Stimulated activated CD4-positive, alpha-beta T cell treated with anti-CD3 and anti-CD28 coated beads, Interleukin-15, amount 100 ng/mL, for 1 hour (primary cell): ENCODE measurements at places on chromosomes 2 and 18.

DNA sequence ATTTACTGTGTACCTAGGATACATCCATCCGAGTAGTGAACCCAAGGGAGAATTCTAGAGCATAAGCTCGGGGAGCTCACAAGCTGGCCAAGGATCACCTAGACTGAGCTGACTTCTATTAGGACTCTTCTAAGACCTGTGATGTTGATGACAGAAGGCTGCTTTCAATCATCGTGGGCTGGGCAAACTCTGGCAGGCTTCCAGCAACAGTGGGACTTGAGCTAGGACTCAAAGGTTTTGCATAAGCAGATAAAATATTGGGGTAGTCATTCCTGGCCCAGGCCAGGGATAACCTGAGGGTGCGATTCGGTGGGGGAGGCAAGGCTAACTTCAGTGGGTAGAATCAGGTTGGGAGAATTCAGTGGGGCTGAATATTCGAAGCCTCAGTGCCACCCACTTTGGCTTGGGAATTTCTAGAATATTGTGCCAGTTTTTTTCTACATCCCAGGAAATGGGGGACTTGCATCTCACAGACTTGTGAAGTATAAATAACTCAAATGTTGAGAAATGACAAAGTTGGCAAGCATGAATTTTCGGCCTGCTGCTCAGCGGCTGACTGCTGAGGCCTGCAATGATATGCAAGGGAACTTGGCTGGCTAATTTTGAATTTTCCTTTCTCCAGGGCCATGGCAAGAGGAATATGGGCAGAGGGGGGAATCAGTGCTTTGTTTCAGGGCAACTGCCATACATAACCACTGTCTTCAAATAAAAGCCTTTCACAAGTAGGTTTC, 274.3 kb downstream of the PRKCE start:
- DNase-seq: no peak

DNA sequence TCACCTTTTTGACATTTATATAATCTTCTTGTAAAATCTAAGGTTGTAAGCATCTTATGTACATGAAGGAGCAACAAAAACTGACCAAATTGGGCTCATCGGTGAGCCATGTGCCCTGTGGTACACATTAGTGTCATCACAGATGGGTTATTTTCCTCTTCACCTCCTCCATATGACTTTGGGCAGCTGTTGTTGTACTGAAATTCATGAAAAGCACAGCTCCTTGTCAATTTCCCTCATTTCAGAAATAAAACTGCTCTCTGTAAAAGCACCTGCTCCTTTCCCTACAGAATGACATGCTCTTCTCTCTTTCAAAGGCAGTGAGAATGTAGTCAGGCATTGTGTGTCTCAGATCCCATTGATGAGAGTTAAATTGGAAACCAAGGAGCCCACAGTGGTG, 42.0 kb downstream of the DTNA start:
- DNase-seq: no peak

- peak; percentile 88 for DNase-seq
These were observed at the start of gene EIPR1 for GRCh38 chr2:3377612-3378432. Gene EIPR1, minus strand, starts transcription at chr2:3377818. Its CDS starts 129 bp downstream, at chr2:3377689.

DNA sequence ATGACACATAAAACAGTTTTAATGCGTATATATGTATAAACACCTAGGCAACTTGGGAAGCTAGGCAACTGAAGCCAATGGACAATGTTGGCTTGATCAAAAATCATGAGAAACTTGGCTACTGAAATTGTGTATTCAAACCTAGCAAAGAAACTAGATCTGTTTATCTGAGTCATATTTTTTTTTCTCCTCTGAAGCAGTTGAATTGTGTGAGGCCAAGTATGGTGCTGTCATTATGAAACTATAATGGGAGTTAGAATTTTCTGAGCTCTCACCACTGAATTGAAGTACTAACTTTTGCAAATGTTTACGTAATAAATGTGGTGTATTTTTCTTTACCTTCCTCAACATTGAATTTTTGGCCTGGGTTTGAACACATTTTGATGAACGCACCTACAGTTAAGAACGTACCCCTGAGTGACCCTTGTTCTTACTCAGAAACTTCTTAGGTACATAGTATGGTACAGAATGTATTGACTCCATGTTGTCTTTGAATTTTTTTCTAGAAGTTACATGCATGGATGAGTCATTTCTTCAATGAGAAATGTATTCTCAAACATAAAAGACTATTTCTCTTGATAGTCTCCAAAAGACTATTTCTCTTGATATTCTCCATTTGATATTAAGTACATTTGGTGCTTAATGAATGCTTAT, 23.8 kb downstream of the CD28 start:
- DNase-seq: no peak

- no peak for DNase-seq
These were observed 6.8 kb downstream of the CPLX4 start for GRCh38 chr18:59311631-59312030.

DNA sequence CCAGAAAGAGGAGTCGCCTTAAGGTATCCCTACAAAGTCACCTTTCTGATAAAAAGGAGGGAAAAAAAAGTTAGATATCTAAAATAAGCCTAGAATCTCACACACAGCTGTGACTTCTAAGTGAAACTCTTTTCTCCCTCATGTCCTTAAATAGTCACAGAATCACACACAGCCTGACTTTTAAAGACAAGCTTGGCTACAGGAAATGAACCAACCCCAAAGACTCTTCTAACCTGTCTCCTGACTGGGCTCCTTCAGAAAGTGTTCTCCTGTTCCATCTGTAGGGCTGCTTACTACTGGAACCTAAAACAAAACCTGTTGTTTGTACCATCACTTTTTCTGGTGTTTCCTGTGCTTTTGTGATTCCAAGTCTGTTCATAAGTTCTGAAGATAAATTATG, 62.7 kb upstream of the NRP2 start:
- no peak for DNase-seq

- DNase-seq: no peak
These were observed 2.8 kb upstream of the CYS1 start for GRCh38 chr2:10083046-10083445.

- no peak for DNase-seq
These were observed 16.9 kb downstream of the EML6 start for GRCh38 chr2:54740333-54740732.
